ENCODE measurements at places on chromosomes 13 and 19. TPM values are rescaled to one million over a fixed set of nuclear protein-coding genes. Genes with fewer than 3 reads are reported as not detected.

DNA sequence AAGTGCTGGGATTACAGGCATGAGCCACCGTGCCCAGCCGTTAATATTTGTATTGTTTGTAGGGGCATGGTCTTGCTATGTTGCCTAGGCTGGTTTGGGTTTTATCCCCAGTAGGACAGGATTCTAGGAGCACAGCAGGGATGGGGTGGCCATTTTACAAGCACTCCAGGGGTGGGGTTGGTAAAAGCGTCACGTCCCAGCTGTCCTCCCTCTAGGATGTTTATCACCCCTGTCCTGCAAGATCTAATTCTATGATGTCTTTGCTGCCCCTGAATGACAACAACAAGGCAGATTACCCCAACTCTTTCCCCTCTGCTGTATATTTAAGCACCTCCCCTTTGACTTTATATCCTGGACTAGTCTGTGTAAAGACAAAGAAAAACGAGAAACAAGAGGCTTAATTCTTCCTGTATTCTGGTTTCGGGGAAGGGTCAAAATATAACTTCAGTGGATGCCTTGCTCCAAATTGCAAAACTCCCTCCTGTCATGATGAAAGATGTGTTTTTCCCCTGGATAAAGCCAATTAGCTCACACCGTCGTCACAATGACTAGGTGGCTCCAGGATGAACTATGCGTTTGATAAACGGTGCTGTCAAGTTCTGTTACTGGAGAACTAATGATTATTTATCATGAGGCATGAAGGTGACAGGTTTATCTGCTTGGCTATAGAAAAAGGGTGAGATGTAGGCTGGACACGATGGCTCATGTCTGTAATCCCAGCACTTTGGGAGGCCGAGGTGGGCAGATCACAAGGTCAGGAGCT, 27.8 kb upstream of the OR1M1 start:
- no peak for DNase-seq

Gene PIAS4
- 35.7 TPM for total RNA-seq

GRCh38 chr13:74136084-74136658, 2.0 kb upstream of the KLF12 start:
- DNase-seq = no peak

DNA sequence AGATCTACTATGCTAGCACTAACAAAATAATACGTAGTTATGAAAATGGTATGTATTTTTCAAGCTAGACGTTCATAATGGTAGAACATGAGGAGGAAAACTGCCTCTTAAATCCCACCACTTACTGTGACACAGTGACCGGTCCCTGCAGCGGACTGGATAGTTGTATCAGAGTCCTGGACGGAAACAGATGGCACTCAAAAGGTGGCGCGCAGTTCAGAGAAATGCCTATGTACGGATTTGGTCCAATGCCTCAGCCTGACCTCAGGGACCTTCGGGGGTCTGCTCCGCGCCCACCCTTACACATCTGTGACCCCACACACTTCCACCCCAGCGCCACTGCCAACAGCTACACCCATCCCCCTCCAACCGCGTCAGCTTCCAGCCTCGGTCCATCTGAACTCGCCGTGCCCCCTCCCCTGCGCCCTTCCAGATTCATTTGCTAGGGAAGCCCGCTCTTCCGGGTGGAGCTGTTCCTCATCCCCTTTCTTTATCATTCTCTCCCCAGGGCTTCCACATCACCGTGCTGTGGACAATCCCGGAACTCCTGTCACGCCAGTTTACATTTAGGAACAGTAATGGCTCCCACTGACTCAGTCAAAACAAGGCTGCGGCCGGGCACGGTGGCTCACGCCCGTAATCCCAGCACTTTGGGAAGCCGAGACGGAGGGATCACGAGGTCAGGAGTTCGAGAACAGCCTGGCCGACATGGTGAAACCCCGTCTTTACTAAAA, 792 bp upstream of the LENG8 start:
- DNase-seq = peak; percentile 69

GRCh38 chr13:97933776-97934175, 19.7 kb upstream of the IPO5 start:
- no peak for DNase-seq

DNA sequence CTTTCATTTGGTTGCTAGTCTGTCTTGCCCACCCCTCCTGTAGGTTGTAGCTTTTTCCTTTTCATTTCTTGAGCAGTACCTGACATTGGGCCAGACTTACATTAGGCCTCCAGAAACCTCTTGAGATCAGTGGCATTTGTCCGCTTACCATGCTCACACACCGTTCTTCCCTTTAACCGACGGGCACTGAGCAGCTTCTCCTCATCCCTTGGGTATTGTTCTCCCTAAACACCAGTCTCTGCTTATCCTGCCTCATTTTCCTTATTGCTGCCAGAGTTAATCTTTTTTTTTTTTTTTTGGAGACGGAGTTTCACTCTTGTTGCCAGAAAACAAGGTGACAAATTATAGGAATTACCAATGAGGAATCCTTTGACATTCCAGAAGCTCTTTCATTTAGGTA, 27.2 kb upstream of the KCTD4 start:
- DNase-seq = no peak

DNA sequence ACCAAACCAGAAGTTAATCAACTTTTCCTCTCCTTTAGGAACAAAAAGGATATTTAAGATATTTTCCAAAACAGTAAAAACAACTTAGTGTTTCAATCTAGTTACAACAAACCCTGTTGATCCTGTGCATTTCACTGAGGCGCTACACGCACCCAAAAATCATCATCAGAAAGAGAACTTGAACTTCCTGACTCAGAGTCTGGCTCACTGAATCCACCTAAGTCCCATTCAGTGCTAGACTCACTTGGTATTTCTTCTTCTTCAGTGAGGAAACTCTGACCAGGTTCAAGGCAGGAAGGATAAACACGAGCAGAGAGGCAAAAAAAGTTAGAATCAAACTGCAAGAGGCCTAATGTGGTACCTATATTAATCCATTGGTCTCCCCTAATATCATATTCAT, 2.2 kb downstream of the KBTBD6 start:
- no peak for DNase-seq

DNA sequence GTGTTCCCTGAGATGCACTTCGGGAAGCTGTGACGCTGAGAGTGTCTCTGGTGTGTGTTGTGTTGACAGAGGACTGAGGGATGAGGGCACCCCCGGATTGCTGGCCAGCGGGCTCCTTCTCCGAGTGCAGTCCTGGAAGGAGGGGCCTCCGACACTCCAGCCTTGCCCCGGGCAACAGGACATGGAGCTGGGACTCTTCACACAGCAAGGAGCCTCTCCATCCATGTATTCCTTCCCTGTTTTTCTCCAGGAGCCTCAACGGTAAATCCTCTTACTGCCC, 61.3 kb downstream of the SOX1 start:
- DNase-seq = no peak

Gene ZNF486
- not detected for total RNA-seq

Gene ANGPTL8
- not detected for total RNA-seq

DNA sequence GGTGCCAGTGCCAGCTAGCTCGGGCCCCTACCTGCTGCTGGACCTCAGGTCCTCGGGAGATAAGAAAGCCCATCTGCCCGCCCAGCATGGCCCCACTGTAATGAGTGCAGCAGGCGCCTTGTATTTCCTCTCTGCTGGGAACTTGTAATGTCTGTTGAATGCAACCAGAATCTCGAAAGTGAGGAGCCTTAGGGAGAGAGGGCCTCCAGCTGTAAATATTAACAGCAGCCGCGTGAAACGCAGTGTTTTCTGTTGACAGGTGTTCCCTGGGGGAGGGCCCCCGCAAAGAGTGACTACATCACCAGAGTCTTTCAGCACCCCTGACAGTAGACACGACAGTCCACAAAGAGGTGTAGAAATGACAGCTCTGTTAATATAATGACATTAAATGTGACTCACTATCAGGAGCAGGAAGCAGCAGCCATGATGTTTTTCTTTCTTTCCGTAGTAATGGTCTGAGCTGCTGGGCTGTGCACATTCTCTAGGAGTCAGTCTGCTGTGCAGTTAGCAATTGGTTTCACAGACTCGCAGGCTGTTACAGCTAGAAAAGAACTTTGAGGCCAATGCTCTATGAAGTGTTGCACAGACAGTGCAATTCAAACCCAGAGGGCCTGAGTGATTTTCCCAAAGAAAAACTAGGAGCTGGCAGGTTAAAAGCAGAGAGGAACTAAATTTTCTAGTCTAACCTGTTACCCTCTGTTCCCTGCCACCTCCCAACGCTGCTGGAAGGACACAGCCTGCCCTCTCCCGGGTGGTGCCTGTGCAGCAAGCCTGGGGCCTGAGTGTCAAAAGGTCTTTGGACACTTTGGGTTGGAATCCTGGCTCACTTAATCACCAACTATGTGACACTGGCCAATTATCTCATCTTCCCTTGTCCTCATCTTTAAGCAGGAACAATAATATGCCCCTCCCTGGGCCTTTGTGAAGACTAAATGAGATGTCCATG, 58.6 kb upstream of the WASF3 start:
- peak; percentile 20 for DNase-seq

DNA sequence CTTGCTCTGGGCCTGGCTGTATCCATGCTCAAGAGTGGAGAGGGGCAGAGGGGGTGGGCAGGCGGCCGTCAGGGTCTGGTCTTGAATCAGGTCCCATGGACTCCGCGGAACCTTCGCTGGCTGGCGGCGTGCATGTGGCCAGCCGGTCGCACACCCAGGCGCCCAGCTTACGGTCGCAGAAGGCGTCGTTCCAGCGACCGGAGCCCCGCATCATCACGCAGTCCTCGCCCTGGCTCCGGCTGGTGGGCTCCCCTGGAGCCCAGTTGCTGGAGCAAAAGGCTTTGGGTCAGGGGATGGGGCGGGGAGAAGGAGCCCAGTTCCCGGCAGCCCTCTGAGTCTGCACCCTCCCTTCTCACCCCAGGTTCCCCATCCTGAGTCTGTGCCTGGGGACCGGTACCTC, 8.5 kb downstream of the TRAPPC5 start:
- DNase-seq = no peak

DNA sequence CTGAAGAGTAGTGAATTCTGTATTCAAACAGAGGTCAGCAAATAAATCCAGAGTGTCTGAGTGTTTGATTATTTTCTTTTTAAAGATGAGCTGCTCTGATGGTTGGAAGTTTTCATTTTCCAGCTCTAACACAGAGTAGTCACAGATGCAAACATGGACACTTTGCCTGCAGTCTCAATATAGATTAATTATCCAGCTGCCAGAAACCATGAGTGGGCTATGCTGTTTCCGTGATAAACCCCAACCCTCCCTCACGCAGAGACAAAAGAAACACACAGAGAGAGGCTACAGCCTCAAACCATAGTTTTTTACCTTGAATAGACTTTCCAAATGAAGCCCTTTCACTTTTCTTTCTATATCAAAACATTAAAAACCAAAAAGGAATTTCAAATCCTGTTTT, 884.7 kb downstream of the DIAPH3 start:
- no peak for DNase-seq

Gene NUMBL
- total RNA-seq = 21.4 TPM

Gene ZNF665
- total RNA-seq = not detected

- no peak for DNase-seq
Measured at GRCh38 chr13:111270765-111271698, 49.4 kb upstream of the TEX29 start.

GRCh38 chr19:19540715-19541515, 2.9 kb downstream of the CILP2 start:
- DNase-seq = peak; percentile 63

GRCh38 chr13:23330356-23330755, 103.1 kb downstream of the SACS start:
- DNase-seq = no peak
